Stimulated activated memory B cell treated with anti-CD40 and anti-IgM and Interleukin-4, amounts not matched to agents 10 μg/mL and 1 μg/mL and 100 μg/mL, for 72 hours (primary cell): ENCODE measurements at places on chromosomes 3 and 15.

DNA sequence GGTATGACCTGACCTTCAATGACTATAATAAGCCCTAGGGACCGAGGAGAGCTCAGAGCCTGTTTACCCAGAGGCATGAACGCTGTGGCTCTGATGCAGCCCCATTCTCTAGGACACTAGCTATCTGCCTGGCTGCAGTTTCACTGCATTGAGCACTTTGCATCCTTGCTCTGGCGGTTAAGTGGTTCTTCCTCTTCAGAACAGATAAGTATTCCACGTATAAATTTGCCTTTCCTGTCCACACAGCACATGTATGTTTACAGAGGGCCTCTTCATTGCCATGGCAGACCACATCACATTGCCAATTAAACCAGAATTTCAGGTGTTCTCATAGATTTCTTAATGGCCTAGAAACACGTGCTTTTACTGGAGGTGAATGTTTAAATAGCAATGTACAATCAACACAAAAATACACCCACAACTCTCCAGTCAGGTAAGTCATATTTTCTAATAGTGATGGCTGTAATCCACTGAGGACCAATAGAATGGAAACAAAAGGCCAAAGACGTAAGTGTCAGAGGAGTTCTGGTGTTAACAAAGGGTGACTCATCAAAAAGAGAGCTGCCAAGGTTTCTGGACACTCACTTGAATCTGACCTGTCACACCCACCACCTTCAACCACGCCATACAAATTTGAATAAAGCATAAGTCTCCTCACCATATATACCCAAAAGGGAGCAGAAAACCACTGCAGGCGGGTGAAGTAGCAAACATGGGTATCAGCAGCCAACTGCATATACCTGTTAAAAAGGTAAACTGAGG, 553.4 kb downstream of the OCA2 start:
- H3K27me3 ChIP-seq = no peaks in the 10 kb centered on the region
- ATAC-seq = no peak
- no peak overlapping the region for H3K4me3 ChIP-seq
- H3K4me1 ChIP-seq = no peaks in the 10 kb centered on the region

DNA sequence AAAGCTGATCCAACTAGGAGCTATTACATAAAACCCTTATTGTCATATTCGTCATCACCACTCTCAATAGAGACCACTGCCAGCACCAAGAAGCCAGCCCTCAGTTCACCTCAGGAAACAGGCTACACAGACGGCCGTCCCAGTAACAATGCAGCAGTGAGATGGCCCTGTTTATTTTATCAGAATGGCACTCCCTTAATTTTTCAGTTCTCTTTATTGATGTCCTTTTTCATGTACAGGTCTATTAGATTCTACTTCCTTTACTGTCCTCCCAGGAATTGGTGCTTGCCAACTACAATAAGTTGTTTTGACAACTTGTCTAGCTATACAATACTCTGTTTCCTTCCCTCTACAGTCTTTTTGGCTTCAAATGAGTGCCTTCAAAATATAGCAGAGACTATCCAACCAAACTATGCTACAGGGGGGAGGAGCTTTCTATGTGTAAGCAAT, 272.5 kb downstream of the ZBTB20 start:
- no peak overlapping the region for H3K27ac ChIP-seq
- H3K4me3 ChIP-seq = no peak overlapping the region
- no peaks in the 10 kb centered on the region for H3K27me3 ChIP-seq
- H3K4me1 ChIP-seq = peaks cover 15% of the 10 kb centered on the region
- no peak for ATAC-seq
- H3K36me3 ChIP-seq = peaks cover 21% of the 10 kb centered on the region

DNA sequence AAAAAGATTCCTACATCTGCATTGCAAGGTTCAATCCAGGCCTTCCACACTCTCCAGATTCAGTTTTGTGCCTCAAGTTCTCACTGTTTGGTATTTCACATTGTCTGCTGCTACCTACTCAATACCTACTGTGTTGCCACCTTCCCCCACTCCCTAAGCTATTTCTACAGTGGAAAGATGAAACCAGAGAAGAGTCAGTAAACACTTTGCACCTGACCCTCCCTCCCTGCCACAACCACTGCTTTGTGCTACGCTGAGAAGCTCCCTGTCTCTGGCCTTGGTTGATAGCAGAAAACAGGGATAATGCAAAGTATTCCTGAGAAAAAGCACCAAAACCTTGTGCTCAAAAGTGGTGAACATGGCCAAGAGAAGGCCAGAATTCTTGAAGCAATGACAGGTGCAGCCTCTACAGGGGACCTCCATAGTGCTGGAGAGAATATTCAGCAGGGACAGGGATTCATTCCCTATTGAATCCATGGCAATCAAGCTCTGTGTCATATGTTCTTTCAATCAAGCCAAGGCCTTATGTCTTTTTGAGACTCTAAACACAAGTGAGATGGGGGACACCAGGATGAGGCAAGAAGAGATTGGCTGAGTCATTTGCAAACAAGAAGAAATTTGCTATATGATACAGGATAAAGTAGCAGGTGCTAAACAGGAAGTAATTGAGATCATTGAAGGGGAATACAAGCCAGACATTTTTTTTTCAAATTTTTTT, 83.5 kb upstream of the LIPC start:
- ATAC-seq = no peak
- no peaks in the 10 kb centered on the region for H3K4me1 ChIP-seq
- no peaks in the 10 kb centered on the region for H3K27me3 ChIP-seq
- no peak overlapping the region for H3K4me3 ChIP-seq

DNA sequence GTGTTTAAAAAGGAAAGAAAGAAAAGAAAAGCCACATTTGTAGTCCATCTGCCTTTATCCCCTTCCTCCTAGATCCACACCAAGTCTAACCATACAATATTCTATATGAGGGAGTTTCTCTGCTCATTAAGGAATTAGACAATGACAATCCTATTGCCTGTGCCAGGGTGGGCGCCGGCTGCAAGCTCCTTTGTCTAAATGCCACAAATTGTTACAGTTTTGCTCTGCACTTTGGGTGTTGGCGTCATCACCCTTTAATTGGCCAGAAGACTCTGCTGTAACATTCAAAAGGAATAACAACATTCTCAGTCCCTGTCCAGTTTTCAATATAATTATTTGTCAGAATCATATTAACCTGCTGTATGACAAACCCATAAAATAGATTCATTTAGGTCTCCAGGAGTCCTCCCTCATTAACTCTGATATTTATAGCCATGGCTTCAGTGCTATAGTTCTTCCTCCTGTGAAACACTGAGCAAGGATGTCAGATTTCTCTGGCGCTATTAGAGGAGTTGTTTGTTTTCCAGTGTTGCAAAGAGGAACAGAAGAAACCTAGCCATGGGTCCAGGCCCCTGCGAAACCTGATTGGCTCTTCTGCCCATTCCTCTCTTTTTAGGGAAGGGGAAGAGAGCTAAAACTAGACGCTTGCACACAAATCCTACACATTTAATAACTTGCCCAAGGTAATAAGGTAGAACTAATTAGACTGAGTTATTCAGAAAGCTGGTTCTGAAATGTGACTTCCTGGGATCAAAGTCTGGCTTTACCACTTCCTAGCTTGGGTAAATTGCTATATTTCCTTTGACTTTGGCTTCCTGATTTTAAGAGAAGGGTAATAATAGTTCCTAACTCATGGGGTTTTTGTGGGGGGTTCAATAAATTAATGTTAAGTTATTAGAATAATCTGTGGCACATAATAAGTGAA, 112.4 kb downstream of the CD47 start:
- ATAC-seq = no peak
- H3K4me3 ChIP-seq = no peak overlapping the region
- H3K27ac ChIP-seq = no peak overlapping the region
- peaks cover 13% of the 10 kb centered on the region for H3K4me1 ChIP-seq
- no peaks in the 10 kb centered on the region for H3K36me3 ChIP-seq
- H3K27me3 ChIP-seq = no peaks in the 10 kb centered on the region

- no peak for ATAC-seq
- peaks cover 6% of the 10 kb centered on the region for H3K36me3 ChIP-seq
- H3K27me3 ChIP-seq = no peaks in the 10 kb centered on the region
- H3K4me3 ChIP-seq = no peak overlapping the region
- no peak overlapping the region for H3K27ac ChIP-seq
These were observed 174.6 kb downstream of the KLHL25 start for GRCh38 chr15:85619992-85620689.

DNA sequence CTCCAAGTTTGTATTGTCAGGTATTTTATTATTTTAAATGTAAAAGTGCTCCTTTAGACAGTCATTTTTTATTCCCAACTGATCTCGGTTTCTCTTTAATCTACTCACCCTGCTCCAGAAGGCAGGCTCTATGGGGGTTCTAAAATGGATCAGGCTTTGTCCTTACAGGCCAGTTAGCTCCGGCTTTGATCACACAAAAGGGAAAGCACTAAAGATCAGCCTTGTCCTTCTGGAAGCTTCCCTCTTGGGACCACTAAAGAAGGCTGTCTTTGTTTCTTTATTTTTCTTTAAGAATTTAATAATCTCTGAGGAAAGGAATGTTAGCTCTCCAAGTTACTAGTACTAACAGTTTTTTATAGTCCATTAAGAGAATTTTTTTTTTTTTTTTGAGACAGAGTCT, 560.5 kb upstream of the ZNF717 start:
- H3K36me3 ChIP-seq = no peaks in the 10 kb centered on the region
- no peak overlapping the region for H3K4me3 ChIP-seq
- ATAC-seq = no peak
- no peaks in the 10 kb centered on the region for H3K4me1 ChIP-seq
